Activated T-cell treated with anti-CD3 and anti-CD28 coated beads for 4 hours (primary cell): ENCODE measurements at places on chromosomes 1 and 21.

DNA sequence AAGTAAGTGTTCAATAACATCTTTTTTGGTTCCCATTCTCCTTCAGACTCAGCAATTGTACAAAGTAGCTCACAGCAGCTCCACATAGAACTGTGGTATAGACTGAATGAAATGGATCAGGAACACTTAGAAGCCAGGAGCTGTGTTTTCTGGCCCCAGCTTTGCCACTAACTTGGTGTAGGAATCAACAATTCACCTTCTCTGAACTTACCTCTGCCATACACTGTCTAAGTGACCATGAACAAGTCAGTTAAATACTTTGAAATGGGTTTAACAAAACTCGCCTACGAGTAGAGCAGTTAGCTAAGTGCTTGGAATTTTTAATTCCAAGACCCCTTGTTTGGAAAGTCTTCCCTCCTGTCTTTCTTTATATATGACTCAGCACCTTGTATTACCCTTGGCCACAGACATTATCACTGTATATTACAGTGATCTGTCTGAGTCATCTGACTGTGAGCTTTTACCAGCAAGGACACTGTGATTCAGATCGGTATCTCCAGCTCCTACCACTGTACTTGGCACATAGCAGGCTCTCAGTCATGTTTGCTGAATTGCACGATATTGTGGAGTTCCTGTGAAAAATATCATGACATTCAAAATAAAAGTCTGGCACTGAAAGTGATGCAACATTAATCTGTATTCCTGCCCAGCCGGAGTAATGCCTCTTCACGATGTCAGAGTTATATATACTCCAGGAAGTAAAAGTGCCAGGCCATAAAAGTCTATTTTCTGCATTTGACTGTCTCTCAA is 101.7 kb upstream of the BEND5 start:
- no peak for DNase-seq

DNA sequence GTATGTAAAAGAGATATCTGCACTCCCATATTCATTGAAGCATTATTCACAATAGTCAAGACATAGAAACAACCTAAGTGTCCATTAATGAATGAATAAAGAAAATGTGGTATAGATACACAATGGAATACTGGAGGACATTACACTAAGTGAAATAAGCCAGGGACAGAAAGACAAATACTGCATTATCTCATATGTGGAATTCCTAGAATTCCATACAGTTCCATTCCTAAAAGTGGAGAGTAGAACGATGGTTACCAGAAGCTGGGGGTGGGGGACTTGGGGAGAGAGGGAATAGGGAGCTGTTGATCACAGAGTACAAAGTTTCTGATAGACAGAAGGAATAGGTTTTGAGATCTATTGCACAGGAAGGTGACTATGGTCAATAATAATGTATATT is 7.4 kb downstream of the TMED5 start:
- no peak for DNase-seq

- no peak for DNase-seq
These were observed 106.4 kb downstream of the C1orf94 start for GRCh38 chr1:34283142-34283541.

GRCh38 chr1:240414237-240414636 is 197.7 kb downstream of the GREM2 start:
- DNase-seq, result no peak

DNA sequence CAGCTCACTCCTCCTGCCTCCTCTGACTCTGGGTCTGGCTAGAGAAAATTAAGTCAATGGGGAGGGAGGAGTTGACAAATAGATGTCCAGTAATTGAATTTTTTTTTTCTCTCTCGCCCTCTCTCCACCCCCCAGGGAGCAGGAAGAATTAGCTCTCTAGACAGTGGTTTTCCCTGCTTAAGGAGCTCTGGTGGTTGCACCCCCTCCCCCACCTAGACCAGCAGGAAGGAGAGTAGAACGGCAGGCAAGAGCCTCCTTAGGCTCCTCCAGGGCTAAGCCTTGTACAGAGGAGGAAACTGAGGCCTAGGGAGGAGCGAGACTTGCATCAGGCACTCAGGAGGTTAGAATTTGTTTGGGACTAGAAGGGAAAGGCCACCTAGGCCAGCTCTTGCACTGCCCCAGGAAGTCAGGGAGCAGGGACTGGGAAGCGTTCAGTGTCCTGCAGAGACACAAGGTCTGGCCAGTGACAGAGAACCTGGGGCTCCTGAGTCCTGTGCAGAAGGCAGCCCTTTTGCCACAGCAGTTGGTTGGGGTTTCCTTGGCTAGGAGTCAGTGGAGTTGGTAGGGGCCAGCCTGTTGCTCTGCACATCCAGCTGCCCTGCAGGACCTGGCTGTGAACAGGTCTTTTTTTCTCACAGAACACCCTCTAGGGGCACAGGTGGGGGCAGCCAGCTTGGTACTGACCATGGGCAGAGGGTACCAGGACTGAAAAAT is 49.5 kb upstream of the ACOT11 start:
- no peak for DNase-seq

DNA sequence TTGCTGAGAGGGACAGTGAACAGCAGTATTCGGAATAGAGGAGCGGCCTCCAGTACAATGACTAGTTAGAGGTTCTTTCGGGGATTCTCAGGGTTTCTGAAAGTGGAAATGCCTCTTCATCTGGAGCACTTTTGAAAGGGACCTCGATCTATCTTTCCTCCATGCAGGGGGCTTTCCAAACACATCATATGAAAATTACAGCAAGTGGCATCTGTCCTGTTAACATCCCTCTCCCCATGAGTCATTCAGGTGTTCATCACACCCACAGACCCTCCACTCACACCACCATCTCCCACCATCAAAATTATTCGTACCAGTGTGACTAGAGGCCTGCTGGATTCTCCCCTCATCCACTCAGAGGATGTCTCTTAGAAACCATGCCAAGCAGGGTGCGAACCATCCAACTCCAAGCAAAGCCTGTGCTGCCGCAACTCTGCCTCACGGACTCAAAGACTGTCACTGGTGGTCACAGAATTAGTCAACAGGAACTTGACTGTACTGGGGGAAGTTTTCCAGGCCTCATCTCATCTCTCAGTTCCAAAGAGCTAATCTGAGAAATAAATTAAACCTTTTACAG is 211.1 kb downstream of the MRPL39 start:
- DNase-seq, result peak; percentile 6

DNA sequence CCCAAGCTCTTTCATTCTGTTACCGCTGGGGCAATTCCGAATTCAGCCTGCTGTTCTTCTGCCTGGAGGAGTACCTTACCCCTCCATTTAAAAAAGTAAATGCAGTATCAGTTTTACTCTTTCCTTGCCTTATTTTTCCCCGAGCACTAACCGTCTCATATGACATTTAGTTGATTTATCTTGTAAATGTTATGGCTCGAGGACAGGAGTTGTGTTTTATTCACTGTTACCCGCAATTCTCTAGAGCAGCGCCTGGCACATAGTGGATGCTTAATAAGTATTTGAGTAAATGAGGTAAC is 425 bp upstream of the TADA1 start:
- DNase-seq, result no peak

DNA sequence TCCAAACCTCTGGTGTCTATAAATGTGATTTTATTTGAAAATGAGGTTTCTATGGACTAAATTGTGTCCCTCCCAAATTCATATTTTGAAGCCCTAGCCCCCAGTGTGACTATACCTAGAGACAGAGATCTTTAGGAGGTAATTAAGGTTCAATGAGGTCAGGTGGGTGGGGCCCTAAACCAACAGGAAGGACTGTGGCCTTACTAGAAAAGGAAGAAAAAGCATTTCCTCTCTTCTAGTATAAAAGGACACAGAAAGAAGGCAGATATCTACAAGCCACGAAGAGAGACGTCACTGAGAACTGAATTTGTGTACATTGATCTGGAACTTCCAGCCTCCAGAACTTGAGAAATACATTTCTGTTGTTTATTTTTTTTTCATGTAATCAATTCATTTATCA is 123.1 kb upstream of the RUNX1 start:
- no peak for DNase-seq
